ENCODE measurements at places on chromosomes 3 and 15.
A peak's percentile ranks its signal among the peaks of the same experiment; 100 is the strongest.

GRCh38 chr15:76147906-76148570 is 88.3 kb downstream of the TMEM266 start:
- DNase-seq = peak; percentile 51

DNA sequence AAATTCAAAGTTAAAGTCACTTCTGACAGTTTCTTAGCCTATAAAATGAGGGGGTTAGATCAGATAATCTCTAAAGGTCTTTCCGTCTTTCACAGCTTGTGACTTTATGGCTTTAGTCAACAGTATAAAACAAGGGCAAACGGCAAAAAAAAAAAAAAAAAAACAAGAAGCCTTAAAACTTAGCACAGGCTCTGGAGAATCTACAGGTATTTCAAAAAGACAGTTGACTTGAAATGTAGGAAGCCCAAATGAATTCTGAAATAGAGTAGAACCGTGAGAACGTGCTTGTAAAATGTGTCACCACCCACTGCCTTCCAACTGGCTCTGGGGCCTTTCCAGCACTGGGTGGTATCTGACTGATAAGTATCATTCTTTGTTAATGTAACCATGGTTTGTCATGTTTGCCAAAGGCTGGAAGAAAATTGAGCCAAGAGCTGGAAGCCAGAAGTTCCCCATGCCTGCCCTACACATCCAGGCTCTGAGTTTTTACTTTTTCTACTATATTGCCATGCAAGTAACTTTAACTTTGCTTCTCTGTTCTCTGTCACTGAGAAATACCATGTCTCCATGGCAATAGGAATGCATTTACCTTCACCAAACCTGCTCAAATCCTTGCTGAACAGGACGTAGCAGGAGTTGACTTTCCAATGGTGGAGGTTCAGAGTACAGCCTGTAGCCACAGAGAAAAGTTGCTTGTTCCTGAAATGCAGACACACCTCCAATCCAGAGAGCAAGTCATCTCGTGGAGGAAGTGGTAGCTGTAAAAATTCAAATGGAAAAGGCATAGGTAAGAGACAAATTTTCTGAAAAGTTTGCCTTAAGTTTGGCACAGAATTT is 35.8 kb upstream of the THSD4 start:
- no peak for DNase-seq

DNA sequence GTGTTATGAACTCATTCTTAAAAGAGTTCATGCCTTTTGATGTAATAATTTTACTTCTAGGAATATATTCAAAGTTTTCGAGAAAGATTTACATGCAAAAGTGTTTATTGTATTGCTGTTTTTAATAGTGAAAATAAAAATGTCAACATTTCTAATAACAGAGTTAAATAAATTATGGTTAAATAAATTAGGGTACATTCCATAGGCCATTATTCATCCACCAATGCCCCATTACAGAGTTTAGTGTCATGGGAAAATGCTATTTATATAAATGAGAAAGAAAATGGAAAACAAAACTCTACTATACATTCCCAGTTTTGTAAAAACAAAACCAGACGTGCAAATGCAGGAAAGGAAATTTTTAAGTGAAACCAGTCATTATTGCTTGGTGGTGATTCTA is 538.1 kb upstream of the TBL1XR1 start:
- no peak for DNase-seq

DNA sequence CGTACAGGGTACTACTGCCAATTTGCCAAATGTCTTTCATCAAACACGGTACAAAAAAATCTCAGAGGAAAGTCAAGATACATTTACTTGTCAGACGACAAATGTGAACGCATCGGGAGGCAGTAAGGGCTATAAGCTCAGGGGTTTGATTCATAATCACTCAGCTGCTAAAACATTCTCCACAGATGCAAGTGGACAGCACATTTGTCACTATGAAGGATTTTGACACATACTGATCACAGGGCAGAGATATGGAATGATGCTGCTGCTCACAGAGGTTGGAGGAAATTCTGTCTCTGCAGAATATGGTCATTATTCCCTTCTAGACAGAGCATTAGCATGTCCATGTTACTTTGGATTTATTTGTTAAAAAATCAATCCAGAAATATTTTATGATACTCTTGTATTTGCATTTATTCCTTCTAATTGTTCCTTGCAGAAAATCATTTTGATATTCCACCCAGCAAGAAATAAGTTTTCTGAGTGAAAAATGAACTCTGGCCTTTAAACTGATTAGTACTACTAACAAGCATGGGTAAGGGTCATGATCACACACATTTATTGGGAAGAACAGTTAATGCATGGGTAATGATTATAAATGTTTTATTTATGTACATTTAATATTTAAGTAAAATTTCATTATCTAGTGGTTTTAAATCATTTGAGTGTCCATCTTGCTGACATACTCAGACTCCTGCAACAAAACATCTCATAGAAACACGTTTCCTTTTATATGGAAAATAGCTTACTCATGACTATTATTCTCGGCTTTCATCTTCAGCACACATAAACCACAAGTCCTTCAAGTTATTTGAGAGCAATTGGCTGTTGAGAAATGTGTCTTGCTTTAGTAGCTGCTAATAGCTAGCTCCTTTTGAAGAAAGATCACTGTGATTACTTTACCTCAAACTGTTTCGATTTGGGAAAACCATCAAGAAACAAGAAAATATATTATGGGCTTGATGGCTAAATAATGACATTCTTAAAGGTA is 559.3 kb downstream of the MECOM start:
- no peak for DNase-seq

GRCh38 chr3:82643948-82644347 is 882.5 kb upstream of the GBE1 start:
- DNase-seq = no peak

GRCh38 chr3:75089841-75090240 is 475.4 kb upstream of the CNTN3 start:
- no peak for DNase-seq
